ENCODE measurements at places on chromosomes 1 and 21.

GRCh38 chr1:65758128-65758527 lies 34.6 kb upstream of the PDE4B start:
- no peak for DNase-seq

GRCh38 chr21:34617753-34618339 lies 2.9 kb upstream of the RCAN1 start:
- DNase-seq = no peak

GRCh38 chr1:65830306-65830705 lies 37.6 kb downstream of the PDE4B start:
- no peak for DNase-seq

- no peak for DNase-seq
These were observed 173.9 kb upstream of the HOOK1 start for GRCh38 chr1:59640851-59641250.

DNA sequence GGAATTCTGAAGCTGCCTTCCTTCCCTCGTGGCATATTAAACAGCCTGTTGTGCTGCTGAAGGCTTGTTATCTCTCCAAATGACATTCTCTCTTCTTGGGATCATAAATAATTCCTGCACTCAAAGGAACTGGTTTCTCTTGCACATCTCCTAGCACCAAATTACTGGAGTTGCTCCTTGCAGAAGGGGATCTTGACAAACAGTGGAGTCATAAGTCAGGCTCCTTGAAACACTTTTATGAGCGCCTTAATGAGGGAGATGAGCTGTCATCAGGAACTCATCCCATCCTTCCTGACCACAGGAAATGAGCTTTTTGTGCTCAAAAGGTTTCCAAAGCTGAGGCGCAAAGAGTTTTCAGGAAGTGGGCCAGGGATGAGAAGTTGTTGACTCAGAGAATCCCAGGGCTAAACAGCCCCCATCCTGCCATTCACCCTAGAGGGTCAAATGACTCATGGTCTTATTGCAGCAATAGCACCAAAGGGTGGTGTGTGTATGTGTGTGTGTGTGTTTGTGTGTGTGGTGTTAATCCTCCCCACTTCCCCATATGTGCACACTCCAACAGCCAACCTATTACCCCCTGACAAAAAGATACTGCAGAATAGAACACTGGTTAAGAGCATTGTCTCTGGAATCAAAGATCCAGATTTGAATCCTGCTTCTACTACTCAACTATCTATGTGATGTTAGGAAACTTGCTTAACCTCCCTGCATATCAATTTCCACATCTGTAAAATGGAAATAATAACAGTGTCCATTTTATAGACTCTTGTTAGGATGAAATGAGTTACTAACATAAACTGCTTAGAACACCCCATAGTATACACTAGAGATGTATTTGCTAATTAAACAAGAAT lies 2.8 kb upstream of the PHC2 start:
- no peak for DNase-seq

DNA sequence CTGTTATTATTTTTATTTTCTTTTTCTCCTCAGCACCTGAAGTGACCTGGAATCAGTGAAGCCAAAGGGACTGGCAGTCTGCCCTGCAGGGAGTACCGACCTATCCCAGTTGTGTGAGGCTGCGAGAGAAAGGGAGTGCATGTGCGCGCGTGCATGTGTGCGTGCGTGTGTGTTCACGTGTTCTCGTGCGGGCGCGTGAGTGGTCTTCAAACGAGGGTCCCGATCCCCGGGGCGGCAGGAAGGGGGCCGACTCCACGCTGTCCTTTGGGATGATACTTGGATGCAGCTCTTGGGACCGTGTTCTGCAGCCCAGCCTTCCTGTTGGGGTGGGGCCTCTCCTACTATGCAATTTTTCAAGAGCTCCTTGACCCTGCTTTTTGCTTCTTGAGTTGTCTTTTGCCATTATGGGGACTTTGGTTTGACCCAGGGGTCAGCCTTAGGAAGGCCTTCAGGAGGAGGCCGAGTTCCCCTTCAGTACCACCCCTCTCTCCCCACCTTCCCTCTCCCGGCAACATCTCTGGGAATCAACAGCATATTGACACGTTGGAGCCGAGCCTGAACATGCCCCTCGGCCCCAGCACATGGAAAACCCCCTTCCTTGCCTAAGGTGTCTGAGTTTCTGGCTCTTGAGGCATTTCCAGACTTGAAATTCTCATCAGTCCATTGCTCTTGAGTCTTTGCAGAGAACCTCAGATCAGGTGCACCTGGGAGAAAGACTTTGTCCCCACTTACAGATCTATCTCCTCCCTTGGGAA lies 123.3 kb downstream of the PRDM2 start:
- DNase-seq = no peak

- DNase-seq = peak; percentile 30
These were observed 115.4 kb upstream of the RAB4A start for GRCh38 chr1:229155472-229155871.

DNA sequence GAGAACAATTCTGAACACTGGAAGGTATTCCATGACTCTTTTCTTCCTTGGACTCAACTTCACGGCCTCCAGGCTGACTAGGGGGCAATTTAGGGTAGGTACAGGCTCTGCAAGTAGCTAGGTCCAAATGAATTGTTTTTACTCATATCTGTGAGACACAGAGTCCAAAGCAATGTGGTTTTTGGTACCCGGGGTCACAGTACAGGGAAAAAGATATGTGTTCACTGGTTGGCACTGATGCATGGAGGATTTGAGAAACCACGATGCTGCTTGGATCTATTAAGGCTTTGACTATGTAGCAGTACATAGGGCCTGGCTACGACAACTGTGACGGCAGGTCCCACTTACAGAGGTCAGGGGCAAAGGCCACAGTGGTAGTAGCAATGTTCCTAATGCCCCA lies 200.6 kb downstream of the DUSP10 start:
- DNase-seq = no peak

GRCh38 chr1:204149635-204150565 lies 1.9 kb downstream of the ETNK2 start:
- DNase-seq = no peak
